ENCODE measurements at places on chromosomes 11 and 22.

DNA sequence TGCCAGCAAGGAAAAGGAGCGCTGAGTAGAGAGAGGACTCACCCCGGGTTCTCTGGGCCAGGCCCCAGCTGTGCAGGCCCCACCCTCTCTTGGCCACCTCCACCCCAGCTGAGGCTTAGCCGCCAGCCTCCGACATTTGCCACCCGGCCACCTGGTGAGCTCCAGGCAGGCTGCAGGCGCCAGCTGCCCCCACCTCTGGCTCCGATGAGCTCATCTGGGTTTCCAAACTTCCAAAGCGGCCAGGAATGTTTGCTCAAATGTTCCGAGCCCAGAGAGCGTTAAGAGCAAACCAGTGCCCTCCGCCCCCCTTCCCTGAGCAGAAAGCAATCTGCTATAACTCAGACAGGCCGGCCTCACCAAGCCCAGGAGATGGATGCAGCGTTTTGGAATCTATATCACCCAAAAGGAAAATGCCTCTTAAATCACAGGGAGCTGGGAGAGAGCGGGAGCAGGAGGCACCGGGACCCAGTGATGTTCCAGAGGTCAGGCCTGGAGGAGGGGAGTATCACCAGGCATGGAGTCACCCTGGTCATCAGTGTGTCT is 9.1 kb upstream of the MN1 start:
- DNase-seq, result no peak

DNA sequence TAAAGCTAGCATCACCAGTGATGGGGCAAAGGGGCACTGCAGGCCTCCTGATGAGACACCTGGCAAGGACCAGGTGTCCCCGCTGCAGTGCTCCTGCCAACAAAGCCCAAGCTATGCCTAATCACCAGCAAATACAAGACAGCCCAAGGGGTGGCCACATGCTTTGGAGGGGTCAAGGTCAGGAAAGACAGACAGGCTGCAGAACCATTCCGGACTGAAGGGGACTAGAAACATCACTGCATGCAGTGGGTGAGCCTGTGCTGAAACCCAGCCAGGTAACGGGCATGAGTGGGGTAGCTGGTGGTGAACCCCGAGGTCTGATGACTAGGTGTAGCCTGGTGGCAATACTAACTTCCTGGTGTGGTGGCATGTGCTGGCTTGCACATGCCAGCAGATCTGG is 111.1 kb downstream of the MED15 start:
- DNase-seq, result no peak

GRCh38 chr11:43830928-43831440 is 49.6 kb upstream of the ALKBH3 start:
- no peak for DNase-seq

GRCh38 chr22:45670981-45671782 is 452 bp upstream of the ATXN10 start:
- no peak for DNase-seq

DNA sequence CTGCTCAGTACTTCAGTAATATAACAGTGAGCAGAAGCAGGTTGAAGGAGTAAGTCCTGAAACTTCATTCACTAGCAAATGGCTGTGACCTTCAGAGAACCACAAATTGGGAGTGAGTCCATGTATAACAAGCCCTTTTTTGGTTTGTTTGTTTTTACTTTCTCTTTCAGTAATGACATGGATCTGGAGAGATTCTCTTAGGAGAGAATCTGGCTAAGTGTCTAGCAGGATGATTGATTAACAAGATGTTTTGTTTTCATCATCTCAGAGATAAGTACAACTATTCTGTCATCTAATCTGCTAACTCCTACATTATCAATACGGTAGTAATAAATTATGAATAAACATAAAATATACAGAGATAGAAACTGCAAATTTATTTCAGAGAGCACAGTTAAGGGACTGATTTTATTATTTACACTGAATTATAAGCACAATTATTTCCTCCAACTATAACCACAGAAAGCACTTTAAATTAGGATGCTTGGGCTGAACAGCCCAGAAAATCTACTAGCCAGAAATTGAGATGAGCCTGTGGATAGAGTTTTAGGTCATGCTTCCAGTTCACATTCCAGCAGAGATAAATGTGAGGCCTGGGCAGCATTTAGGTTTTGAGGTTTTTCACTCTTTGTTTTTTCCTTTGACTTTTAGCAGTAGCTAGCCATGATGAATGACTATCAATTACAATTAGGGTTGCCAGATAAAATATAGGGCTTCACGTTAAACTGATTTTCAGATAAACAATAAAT is 429.3 kb upstream of the FAT3 start:
- DNase-seq, result no peak

DNA sequence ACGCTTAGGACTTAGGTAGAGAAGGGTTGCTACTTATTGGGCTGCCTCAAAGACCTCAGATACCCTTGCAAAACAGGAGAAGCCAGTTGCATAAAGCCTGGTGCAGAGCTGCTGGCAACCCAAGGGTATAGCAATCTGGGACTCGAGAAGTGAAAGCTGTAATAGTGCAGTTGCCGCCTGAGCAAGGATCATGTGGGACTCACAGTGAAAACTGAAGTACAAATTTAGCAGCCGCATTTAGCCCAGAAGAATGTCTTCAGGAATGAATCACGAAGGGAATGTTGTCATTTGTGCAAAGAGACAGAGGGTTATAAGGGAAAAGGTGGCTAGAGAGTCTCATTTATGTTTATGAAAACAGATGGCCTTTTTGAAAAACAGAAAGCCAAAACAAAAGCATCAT is 267.2 kb downstream of the TENM4 start:
- no peak for DNase-seq

DNA sequence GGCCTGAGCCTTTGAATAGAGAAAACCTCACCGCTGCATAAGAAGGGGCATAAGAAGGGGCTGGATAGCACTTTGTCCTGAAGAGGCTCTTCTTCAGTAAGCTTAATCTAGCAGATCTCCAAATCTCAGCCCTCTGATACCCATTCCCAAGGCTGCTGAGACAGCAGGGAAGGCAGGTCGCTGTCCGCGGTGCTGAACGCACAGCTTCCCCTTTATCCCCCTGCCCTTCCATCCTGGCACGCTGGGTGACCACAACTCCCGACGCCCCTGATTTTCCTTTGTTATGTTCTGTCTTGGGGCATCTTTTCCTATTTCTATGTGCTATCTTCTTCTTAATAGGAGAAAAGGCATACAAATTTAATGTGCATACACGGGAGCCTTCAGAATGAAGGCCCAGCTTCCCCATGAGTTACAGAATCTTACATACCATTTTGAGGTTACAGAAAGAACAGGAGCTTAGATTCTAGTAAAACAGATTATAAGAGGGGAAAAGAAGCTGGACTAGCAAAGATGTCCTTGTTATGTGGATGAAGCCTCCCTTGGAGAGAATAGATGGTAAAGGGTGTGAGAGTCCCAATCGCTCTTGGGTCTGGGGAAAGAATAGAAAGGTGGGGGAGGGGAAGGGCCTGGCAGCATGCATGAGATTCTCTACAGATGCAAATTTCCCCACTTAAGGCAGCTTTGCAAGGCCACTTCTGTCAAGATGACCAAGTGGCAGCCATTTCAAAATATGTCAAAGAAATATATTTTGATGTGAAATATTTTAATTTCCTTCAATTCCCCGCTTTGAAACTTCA is 5.7 kb upstream of the SULT4A1 start:
- no peak for DNase-seq

DNA sequence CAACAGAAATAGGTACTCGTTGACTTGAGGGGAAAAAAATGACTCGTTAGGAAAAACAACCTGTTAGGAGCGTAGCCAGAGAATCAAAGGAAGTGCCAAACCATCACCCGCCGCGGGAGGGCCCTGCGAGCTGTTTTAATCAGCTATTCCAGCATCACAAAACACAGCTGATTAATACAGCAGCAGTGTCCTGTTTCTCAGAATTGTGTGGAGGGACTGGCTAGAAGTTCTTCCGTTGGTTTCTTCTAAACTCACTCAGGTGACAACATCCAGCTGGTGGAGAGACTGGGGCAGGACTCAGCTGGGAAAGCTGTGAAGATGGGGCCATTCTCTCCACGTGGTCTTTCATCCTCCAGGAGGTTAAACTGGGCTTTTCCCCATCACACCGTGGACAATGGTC is 28.0 kb downstream of the HSPA8 start:
- no peak for DNase-seq

GRCh38 chr11:37704791-37705190 is 1106.8 kb upstream of the RAG2 start:
- no peak for DNase-seq

DNA sequence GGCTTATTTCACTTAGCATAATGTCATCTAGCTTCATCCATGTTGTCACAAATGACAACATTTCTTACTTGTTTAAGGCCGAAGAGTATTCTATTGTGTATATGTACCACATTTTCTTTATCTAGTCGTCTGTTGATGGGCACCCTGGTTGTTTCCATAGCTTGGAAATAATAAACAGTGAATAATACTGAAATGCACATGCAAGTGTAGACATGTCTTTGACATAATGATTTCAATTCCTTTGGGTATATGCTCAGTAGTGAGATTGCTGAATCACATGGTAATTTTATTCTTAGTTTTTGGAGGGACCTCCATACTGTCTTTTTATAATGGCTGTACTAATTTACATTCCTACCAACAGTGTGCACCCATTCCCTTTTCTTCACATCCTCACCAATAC is 508.0 kb downstream of the NELL1 start:
- DNase-seq, result no peak

- no peak for DNase-seq
These were observed 100.3 kb downstream of the CCDC81 start for GRCh38 chr11:86475027-86475426.

DNA sequence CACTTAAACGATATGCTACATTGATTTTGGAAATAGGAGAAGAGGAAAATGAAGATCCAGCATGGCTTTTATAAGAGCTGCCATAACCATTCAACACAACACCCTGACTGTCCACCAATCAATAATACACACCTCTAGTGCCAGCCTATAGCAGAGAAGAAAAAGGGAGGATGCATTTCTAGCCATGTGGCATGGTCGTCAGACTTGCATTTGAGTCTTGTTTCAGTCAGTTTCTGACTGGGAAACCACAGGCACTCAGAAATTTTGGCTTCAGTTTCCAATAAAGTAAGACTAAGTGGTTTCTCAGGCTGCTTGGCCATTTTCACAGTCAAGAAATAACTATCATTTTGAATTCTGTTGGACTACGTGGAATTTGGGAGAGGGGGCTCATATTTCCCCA is 523.5 kb upstream of the LRRC4C start:
- no peak for DNase-seq

- no peak for DNase-seq
These were observed 538.2 kb downstream of the LRRC4C start for GRCh38 chr11:40921246-40921645.

- no peak for DNase-seq
These were observed 110.0 kb upstream of the KIRREL3 start for GRCh38 chr11:127110542-127110941.

Measured in activated CD4-positive, CD25-positive, alpha-beta regulatory T cell (primary cell).